LHCN-M2 (cell line): ENCODE measurements at places on chromosomes 2 and 18.

DNA sequence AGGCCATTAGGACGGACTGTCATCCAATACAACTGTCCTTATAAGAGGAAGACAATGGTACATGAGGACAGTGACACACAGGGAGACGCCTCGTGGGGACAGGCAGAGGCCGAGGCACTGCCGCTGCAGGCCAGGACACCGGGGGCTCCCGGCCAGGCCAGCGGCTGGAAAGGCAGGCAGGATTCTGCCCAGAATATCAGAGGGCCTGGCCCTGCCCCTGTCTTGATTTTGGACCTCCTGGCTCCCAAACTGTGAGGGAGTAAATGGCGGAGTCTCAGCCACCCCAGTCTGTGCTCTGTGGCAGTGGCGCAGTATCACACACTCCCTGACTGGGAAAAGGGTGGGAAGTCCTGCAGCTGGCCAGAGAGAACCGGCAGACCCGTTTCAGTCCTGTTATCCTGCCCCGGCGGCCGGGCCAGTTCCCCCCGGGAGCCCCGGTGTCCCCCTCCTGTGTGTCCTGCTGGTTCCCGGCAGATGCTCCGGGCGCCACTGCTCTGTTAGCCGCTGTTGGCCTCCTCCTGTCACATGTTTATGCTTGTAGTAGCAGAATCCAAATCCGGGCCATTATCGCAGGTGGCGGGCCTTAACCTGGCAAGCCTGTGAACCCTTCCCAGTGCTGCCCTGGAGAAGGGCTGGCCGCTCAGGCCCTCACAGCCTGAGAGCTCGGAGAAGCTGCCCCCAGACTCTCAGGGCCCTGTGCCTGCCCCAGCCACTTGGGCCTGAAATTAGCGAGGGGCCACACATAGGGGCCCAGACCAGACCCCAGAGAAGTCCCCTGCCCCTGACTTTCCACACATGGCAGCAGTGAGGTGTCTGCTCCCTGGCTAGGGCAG, 31.4 kb upstream of the TAF1B start:
- no peak for DNase-seq

- no peak for DNase-seq
Observed at GRCh38 chr2:71157124-71157793, 26.8 kb downstream of the MPHOSPH10 start.

DNA sequence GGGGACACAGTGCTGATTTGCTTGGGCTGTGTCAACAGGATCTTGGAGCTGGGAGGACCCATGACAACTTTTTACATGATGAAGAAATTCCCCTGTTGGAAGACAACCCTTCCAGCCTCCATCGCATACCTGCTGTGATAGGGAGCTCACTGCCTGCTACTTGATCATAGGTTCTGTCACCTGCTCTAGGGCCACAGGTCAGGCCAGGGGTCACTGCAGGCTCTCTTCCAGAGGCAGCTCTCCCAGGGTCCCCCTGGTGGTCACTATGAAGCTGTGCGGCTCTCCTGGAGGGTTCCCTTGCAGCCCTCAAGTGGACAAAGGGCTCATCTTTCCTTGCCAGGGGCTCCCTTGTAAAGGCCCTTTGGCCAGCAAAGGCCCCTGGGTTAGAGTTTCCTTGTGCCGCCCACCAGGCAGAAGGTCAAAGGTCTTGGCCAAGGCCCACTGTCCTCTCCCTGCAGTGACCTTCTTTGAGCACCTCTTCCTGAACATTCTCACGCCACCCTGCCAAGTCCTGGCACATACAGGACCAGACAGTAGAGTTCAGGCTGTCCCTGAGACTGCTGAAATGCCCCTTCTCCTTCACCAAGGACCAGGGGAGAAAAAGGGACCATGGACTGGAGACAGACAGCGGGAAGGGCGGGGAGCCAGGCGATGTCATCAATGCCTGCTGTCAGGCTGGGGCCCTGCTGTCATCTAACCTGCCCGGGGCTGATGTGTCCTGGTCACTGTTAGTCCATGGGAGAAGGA, 345.1 kb downstream of the DYSF start:
- peak; percentile 48 for DNase-seq

- no peak for DNase-seq
Observed at GRCh38 chr2:74093840-74094239, 53.9 kb downstream of the BOLA3 start.

- peak; percentile 61 for DNase-seq
Observed at GRCh38 chr2:56009758-56010458, 86.3 kb upstream of the EFEMP1 start.

DNA sequence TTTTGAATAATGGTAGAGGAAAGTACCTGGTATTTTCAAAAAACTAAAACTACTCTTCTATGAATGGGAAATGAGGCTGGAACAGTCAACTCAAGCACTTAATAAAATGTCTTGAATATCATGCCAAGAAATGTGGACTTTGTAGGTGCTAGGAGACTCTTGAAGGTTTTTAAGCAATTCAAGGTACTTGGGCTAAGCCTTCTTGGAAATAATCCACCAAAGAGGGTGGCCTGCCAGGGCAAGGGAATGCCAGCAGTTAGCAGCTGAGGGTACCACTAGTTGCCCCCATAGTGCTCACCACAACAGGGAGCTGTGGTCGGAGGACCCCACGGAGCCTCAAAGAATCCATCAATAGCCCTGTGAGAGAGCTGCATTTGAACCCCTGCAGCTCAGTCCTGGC, 14.6 kb upstream of the ACYP2 start:
- no peak for DNase-seq

DNA sequence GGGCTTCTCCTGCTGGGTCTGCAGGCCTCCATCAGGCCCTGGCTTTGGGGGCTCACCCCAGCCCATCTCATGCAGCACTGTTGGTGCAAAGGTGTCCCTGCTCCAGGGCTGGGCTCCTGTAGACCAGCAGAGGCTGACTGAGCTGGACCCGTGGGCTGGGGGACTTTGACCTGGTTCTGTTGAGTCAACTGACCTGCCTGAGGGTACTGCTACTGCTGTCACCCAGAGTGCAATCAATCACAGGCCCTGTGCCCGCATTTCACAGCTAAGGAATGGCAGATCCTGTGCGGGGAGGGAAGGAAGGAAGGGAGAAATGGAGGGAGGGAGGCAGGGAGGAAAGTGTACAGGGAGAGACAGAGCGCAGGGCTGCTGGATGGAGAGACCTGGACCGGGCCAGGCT, 136.8 kb downstream of the TPO start:
- no peak for DNase-seq

DNA sequence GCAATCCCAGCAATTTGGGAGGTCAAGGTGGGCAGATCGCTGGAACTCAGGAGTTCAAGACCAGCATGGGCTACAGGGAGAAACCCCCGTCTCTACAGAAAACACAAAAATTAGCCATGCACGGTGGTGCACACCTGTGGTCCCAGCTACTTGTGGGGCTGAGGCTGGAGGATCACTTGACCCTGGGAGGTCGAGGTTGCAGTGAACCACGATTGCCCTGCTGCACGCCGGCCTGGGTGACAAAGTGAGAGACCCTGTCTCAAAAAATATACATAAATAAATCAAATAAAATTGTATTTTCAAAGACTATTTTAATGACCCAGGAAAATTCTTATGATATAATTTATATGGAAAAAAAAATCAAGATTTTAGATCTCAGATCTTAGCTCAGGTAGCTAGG, 191.5 kb downstream of the ZFP36L2 start:
- DNase-seq: no peak

DNA sequence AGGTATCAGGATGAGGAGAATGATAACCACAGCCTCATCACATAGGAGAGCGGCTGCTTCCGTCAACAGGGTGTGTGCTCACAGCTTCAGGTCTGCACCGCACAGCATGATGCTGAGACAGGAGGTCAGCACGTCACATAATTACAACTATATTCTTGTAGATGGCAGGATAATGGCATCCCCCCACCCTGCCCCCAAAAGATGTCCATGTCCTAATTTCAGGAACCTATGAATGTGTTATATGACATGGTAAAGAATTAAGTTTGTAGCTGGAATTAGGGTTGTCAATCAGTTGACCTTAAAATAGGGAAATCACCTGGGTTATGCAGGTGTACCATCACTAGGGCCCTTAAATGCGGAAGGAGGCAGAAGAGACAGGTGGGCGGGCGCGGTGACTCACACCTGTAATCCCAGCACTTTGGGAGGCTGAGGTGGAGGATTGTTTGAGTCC, 73.9 kb downstream of the ARL4C start:
- DNase-seq: no peak

DNA sequence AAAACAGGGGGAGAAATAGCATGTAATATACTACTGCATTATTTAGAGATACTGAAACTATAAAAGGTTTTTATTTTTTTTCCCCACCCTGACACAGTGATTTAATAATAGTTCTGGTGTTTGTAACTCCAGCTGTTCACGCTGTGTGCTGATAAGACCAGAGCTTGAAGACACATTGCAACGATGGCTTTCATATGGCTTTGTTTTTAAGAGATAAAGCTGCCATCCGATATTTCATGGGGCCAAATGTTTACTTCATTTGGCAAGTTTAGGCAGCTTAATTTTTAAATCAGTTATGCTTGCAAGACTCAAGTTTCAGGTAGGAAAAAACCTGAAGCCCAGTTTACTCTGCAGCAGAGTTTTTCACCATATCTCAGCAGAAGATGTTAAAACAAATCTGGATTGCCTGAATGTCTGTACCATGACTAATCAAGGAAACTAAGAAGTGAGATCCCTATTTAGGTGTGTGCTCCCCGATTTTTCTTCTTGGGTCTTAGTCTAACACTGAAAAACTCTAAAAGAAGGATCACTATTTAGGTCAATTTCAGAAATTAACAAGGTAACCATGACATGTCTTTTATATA, 508.6 kb downstream of the PARD3B start:
- DNase-seq: no peak

- no peak for DNase-seq
Observed at GRCh38 chr2:80193566-80193965, 111.0 kb downstream of the LRRTM1 start.

GRCh38 chr2:102187496-102188150, 800 bp downstream of the IL1RL2 start:
- peak; percentile 53 for DNase-seq

DNA sequence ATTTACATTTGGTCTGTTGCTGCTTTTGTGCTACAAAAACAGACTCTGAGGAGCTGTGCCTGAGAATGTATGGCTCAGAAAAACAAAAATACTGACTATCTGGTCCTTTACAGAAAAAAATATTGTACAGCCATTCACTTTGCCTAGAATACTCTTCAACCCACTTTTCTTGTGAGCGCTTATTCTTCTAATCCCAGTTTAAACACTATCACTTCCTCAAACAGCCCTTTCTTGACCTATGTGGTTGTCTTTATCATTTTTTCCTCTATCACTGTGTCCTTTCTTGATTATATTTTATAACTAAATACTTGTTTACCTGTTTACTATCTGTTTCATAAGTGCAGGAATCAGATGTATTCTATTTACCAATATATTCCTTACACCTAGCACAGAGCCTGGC, 33.5 kb downstream of the CUL3 start:
- no peak for DNase-seq

- peak; percentile 60 for DNase-seq
Observed at GRCh38 chr2:98598781-98599428, 9.4 kb downstream of the COA5 start.
